Testis (tissue), 5 donors: ENCODE measurements at places on chromosomes 5 and 9. TPM values are rescaled to one million over a fixed set of nuclear protein-coding genes. Genes with fewer than 3 reads are reported as not detected.

- peak; percentile 92 for DNase-seq
- H3K27ac ChIP-seq = peak overlapping the region; percentile 75
- no peaks in the 10 kb centered on the region for H3K27me3 ChIP-seq
- no peak overlapping the region for H3K4me3 ChIP-seq
- H3K4me1 ChIP-seq = peaks cover 77% of the 10 kb centered on the region
- no peaks in the 10 kb centered on the region for H3K36me3 ChIP-seq
Observed at GRCh38 chr9:134407121-134407779, 81.0 kb downstream of the RXRA start.

DNA sequence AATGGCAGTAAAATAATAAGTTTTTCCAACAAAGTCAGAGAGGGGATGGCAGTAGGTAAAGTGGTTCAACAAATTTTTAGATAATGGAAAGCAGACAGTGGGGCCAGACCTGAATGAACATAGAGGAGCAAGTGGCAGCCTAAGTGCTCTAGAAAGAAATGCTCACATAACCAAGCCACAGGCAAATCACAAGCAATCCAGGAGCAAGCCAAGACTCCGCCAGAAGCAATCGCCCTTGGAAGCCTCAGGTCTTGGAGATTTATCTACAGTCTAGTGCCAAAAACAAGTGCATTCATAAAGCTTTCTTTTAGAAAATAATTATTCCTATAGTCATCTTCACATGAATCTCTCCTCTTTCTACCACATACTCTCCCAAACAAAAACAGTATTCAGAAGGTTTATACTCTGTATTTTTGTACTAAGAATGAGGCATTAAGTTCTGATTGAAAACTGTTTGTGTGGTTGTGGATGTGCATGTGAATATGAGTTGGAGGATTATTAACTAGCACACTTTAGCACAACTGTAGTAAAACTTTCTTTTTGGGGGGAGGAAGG is 375.5 kb downstream of the CDH9 start:
- no peaks in the 10 kb centered on the region for H3K4me1 ChIP-seq
- no peak overlapping the region for H3K4me3 ChIP-seq
- H3K27me3 ChIP-seq = no peaks in the 10 kb centered on the region
- H3K27ac ChIP-seq = no peak overlapping the region
- no peak for DNase-seq
- no peaks in the 10 kb centered on the region for H3K36me3 ChIP-seq

PCAT7 gene
- total RNA-seq = 5.4 TPM

DNA sequence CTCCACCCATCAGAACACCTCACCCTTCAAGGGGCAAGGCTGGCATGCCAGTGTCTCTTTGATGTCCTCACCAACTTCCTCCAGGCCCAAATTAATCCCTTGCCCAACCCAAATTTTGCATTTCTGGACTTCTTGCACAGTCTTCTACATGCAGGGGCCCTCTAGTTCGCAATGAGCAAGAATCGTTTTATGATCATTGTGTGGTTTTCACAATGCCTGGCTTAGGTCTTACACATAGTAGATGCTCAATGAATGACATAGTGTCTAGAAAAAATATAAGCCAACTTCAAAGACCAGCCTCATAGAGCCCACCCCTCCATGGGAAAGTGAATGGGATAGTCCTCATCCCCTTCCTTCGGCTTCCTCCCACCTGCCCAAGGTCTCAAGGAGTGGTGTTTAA is 9.8 kb upstream of the ESM1 start:
- no peak overlapping the region for H3K27ac ChIP-seq
- no peaks in the 10 kb centered on the region for H3K27me3 ChIP-seq
- no peaks in the 10 kb centered on the region for H3K4me1 ChIP-seq
- H3K36me3 ChIP-seq = no peaks in the 10 kb centered on the region
- H3K4me3 ChIP-seq = no peak overlapping the region

- no peaks in the 10 kb centered on the region for H3K4me1 ChIP-seq
- H3K27ac ChIP-seq = no peak overlapping the region
- DNase-seq = no peak
- H3K27me3 ChIP-seq = no peaks in the 10 kb centered on the region
Observed at GRCh38 chr5:13932561-13932960, 11.9 kb downstream of the DNAH5 start.

CNTFR gene
- 16.0 TPM for total RNA-seq

DNA sequence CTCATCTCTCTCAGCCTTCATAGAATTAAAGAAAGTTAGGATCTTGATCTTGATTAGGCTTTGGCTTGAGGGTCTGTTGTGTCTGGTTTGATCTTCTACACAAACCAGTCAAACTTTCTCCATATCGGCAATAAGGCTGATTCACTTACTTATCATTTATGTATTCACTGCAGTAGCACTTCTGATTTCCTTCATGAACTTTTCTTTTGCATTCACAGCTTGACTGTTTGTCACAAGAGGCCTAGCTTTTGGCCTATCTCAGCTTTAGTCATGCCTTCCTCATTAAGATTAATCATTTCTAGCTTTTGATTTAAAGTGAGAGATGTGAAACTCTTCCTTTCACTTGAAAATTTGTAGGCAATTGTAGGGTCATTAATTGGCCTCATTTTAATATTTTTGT is 62.8 kb downstream of the SH3RF2 start:
- no peak for DNase-seq
- no peaks in the 10 kb centered on the region for H3K4me1 ChIP-seq
- H3K4me3 ChIP-seq = no peak overlapping the region

SLC36A3 gene
- total RNA-seq = 8.3 TPM

DNA sequence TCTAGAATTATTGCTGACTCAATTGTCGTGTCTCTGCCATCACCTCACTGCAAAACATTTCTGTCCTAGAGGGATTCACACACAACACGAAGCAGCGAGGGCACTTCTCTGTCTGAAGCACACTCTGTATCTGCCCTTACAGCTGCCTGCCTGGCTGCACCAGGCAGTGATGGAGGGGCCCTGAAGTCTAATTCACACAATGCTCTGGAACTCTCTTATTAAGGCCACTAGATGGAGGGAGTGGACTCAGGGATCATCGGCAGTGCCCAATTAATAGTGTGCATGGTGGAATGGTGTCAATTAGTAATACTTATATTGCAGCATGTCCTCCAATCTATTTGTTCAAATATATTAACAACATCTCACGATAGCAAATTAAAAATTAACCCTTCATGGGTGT is 157.5 kb upstream of the MAP1B start:
- H3K4me1 ChIP-seq = no peaks in the 10 kb centered on the region
- H3K4me3 ChIP-seq = no peak overlapping the region
- no peak for DNase-seq
- H3K27ac ChIP-seq = no peak overlapping the region
- no peaks in the 10 kb centered on the region for H3K36me3 ChIP-seq

DNA sequence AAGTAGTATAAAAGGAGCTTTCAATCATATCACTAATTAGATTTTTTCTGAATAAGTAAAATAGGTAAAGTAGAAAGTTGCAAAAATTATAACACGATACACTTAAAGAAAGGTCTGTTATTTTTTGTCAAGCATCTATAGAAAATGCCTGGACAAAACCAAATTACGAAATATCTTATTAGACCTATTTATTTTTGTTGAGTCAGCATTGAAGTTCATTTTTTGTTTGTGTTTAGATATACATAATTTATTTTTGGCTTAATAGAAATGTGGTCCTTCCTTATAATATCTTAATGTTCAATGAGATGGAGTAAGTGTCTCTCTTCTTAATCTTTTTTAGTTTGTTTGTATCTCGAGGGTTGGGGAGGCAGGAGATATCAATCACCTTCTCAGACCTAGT is 214.8 kb upstream of the GRIA1 start:
- H3K36me3 ChIP-seq = no peaks in the 10 kb centered on the region
- no peaks in the 10 kb centered on the region for H3K4me1 ChIP-seq
- H3K27me3 ChIP-seq = no peaks in the 10 kb centered on the region

GRCh38 chr9:78291240-78291925 is 5.5 kb upstream of the PSAT1 start:
- H3K4me3 ChIP-seq = no peak overlapping the region
- no peaks in the 10 kb centered on the region for H3K27me3 ChIP-seq
- H3K36me3 ChIP-seq = no peaks in the 10 kb centered on the region
- DNase-seq = no peak

ANKRA2 gene
- total RNA-seq = 34.7 TPM

SHC3 gene
- 0.87 TPM for total RNA-seq

DNA sequence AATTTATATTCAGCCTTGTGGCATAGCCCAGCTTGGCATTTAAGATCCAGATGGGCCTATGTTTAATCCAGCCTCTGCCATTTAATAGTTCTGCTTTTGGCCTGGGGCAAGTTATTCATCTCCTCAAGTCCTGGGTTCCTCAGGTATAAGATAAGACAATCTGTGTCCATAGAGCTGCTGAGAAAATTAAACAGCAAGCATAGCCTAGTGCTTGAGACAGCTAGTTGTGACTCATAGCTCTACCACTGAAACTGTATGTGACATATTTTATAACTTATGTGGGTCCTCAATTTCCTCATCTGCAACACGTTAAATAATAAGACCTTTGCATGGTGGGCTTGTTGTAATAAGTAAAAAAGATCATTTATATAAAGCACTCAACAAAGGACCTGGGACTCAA is 53.3 kb upstream of the ATP10B start:
- DNase-seq = no peak
- no peaks in the 10 kb centered on the region for H3K27me3 ChIP-seq
- no peaks in the 10 kb centered on the region for H3K4me1 ChIP-seq
- no peaks in the 10 kb centered on the region for H3K36me3 ChIP-seq
- H3K4me3 ChIP-seq = no peak overlapping the region
- H3K27ac ChIP-seq = no peak overlapping the region

KDM3B gene
- total RNA-seq = 81.1 TPM

- peak; percentile 59 for DNase-seq
- H3K27ac ChIP-seq = no peak overlapping the region
- H3K4me3 ChIP-seq = no peak overlapping the region
- H3K4me1 ChIP-seq = no peaks in the 10 kb centered on the region
Observed at GRCh38 chr5:106121972-106122605, 1548.6 kb downstream of the EFNA5 start.

- H3K27me3 ChIP-seq = no peaks in the 10 kb centered on the region
- peaks cover 5% of the 10 kb centered on the region for H3K4me1 ChIP-seq
- H3K4me3 ChIP-seq = no peak overlapping the region
- H3K27ac ChIP-seq = no peak overlapping the region
- no peaks in the 10 kb centered on the region for H3K36me3 ChIP-seq
Observed at GRCh38 chr5:93299681-93300308, 281.2 kb downstream of the NR2F1-AS1 start.

- no peaks in the 10 kb centered on the region for H3K27me3 ChIP-seq
- no peaks in the 10 kb centered on the region for H3K4me1 ChIP-seq
- no peak overlapping the region for H3K4me3 ChIP-seq
- no peak for DNase-seq
- H3K36me3 ChIP-seq = no peaks in the 10 kb centered on the region
Observed at GRCh38 chr5:168318240-168318639, 26.8 kb downstream of the WWC1 start.

DNA sequence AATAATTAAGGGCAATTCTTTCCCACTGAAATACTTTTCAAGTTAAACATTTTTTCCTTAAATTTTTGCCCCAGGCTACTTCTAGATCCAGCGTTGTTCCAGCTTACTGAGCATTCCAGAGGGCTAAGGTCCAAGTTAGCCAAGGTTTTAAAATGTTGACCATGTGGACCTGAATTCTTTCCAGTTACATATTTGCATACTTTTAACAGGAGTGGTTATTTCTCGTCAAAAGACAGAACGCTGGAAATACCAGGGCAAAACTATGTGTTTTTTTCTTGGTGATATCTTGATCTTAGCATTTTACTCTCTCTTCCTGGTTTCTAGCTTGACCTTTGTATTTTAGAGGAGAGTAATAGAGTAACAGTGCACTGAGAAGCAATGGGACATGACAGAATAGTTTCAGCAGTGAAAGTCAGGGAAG is 32.8 kb downstream of the TMC1 start:
- H3K36me3 ChIP-seq = no peaks in the 10 kb centered on the region
- DNase-seq = no peak
- H3K27me3 ChIP-seq = no peaks in the 10 kb centered on the region
- H3K27ac ChIP-seq = peak overlapping the region; percentile 52
- no peak overlapping the region for H3K4me3 ChIP-seq

EGFL7 gene
- 101 TPM for total RNA-seq

ACTBL2 gene
- total RNA-seq = 0.16 TPM

DNA sequence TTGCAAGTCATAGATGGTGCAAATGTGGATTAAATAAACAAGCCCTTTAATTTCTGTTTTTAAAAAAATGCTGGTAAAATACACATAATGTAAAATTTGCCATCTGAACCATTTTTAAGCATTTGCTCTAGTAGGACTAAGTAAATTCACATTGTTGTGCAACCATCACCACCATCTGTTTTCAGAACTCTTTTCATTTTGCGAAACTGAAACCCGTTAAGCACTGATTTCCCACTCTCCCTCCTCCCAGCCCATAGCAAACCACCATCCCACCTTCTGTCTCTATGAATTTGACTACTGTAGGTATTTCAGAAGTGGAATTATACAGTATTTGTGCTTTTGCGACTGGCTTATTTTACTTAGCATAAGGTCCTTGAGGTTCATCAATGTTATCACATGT is 103.3 kb upstream of the CNTLN start:
- H3K27ac ChIP-seq = no peak overlapping the region
- H3K4me3 ChIP-seq = no peak overlapping the region
- H3K36me3 ChIP-seq = no peaks in the 10 kb centered on the region

DNA sequence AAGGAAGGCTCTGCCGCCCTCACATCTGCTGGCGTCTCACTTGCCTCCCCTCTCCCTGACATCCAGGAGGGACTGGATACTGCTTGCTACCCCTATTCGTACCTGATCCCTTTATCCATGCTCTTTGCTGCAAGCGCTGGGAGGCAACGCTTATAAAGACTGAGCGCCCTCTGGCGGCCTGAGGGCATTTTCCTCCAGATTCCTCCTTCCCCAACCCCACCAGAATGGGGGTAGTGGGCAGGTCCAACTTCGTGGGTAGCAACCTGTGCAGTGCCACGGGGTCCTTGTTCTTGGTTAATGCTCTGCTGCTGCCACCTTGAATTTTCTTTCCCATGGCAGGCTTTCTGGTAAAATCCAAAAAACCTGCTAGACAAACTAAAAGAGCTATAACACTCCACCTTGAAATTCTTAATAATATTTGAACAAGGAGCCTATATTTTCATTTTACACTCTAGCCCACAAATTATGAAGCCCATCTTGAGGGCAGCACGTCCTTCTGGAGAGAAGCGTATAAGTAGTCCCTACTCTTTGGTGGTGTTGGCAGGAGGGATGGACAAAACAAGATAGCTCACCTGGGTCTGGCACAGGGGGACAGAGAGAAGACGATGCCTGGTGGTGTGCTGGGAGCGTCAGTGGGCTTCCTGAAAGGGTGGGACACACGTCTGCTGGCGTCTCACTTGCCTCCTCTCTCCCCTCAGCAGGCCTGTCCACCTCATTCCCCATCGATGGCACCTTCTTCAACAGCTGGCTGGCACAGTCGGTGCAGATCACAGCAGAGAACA is 52.5 kb downstream of the JADE2 start:
- no peak overlapping the region for H3K4me3 ChIP-seq
- H3K27ac ChIP-seq = no peak overlapping the region
- peaks cover 15% of the 10 kb centered on the region for H3K4me1 ChIP-seq
- DNase-seq = peak; percentile 86

DNA sequence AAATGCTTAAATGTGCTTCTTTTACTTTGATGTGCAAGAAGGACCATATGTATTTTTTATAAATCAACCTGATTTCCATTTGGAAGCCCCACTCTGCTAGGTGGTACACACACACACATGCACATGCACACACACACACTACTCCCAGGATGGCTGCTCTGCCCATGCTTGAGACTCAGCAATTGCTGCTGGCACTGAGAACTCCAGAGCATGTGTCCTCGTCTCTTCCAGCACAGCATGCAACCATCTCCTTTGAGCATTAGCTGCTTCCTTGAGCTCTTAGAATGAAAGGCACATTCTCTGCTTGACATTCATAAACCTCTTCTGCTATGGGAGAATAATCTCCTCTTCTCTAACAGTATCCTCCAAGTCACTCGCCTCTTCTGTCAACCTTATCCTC is 115.9 kb downstream of the FEM1C start:
- no peak overlapping the region for H3K27ac ChIP-seq
- H3K4me1 ChIP-seq = no peaks in the 10 kb centered on the region
- DNase-seq = no peak
- H3K36me3 ChIP-seq = no peaks in the 10 kb centered on the region
- H3K27me3 ChIP-seq = no peaks in the 10 kb centered on the region
